Stimulated activated CD4-positive, alpha-beta T cell treated with anti-CD3 and anti-CD28 coated beads, Interleukin-4, amount 100 ng/mL, for 48 hours (primary cell): ENCODE measurements at places on chromosomes 12 and 14.

GRCh38 chr14:104706733-104707607 lies 17.1 kb upstream of the ADSS1 start:
- DNase-seq: no peak

DNA sequence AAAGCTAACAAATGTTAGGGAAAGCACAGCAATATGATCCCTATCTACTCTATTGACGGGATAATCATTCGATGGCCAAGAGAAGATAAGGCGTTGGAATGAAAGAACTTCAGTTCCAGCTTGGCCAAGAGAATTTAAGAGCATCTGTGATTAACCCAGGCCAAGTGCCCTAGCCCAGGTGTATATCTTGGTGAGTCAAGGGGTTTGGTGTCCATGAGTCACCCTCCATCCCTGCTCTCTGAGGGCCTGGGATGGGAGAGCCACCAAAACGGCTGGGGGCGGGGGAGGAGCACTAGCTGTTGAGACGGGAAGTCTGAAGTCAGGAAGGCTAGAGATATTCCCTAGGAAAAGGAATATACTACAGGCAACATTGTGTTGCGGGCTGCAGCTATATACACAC lies 13.0 kb downstream of the TBPL2 start:
- DNase-seq: no peak

GRCh38 chr12:92927055-92927435 lies 2.0 kb downstream of the EEA1 start:
- peak; percentile 36 for DNase-seq

DNA sequence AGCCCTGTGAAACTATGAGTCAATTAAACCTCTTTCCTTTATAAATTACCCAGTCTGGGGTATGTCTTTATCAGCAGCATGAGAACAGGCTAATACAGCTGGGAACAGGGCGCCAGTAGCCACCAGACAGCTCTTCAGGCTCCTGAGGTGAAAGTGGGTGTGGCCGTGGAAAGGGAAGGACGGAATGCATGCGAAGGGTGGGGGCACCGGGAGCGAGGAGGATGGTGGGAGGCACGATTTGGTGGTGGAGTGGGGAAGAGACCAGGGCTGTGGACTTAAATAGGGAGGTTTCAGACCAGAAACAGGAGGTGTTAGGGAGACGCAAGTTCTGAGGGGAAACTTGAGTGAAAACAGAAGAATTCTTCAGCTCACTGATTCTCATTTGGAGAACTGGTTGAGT lies 44.1 kb upstream of the CHST11 start:
- no peak for DNase-seq

DNA sequence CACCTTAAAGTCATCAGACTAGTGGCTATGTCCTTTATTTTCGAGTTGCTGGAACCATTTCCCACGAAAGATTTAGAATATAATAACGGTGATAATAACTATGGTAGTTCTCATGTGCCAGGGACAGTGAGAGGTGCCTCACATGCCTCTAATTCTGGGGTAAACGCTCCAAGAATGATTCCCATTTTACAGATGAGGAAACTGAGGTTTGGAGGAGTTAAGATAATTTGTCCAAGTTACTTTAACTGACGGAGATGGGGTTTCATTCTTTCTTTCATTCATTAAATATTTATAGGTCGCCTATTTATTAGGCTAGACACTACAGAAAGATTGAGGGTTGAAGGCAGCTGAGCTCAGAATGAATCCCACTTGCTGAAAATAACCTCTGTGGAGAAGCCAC lies 30.7 kb upstream of the FOS start:
- DNase-seq: no peak

DNA sequence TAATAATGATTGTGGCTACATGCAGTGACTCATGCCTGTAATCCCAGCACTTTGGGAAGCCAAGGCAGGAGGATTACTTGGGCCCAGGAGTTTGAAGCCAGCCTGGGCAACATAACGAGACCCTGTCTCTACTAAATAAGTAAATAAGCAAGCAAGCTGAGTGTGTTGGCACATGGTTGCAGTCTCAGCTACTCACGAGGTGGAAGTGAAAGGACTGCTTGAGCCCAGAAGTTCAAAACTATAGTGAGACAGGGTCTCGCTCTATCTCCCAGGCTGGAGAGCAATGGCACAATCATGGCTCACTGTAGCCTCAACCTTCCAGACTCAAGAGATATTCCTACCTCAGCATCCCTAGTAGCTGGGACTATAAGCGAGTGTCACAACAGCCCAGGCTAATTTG lies 64.7 kb downstream of the RPS6KA5 start:
- DNase-seq: no peak

DNA sequence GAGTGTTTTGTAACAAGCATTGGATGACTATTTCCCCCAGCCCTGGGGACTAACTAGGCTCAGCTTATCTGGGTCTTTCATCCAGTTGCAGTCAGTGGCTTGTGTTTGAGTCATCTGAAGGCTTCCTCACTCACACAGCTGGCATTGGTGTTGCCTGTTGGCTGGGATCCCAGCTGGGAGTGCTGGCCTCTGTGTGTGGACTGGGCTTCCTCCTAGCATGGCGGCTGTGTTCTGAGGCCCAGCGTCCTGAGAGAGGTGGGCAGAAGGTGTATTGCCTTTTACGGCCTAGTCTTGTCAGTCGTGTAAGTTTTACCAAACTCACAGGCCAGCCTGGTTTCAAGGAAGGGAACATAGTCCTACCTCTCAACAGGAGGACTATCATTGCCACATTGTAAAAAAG lies 28.3 kb upstream of the PPP2R5C start:
- no peak for DNase-seq

DNA sequence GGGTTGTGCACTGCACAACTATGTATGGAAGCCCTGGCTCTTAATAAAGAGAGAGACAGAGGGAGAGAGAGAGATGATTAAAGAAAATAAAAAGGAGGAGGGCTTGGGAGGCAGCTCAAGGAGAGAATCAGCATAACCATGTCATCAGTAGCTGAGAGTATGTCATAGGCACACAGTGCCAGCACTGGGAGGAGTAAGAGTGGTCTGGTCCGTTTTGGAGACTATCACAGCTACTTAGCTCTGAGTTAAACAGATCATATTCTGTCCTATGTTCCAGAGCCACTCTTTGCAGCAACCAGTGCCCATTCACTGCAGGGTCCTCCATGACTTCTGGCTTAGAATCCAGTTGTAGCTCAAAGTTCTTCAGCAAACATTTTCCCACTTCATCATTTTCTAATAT lies 59.0 kb downstream of the GTF2A1 start:
- no peak for DNase-seq

DNA sequence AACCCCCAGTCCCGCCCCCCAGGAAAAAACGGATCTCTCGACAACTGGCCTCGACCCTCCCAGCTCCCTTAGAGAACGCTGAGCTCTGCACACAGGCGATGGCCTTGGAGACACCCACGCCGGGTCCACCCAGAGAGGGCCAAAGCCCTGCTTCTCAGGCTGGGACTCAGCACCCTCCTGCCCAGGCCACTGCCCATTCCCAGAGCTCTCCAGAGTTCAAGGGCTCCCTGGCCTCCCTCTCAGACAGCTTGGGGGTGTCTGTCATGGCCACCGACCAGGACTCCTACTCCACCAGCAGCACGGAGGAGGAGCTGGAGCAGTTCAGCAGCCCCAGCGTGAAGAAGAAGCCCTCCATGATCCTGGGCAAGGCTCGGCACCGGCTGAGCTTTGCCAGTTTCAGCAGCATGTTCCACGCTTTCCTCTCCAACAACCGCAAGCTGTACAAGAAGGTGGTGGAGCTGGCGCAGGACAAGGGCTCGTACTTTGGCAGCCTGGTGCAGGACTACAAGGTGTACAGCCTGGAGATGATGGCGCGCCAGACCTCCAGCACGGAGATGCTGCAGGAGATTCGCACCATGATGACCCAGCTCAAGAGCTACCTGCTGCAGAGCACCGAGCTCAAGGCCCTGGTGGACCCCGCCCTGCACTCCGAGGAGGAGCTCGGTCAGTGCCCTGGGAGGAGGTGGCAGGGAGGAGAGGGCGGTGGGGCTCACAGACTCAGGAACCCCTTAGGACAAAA lies 95.8 kb downstream of the LGMN start:
- DNase-seq: no peak

DNA sequence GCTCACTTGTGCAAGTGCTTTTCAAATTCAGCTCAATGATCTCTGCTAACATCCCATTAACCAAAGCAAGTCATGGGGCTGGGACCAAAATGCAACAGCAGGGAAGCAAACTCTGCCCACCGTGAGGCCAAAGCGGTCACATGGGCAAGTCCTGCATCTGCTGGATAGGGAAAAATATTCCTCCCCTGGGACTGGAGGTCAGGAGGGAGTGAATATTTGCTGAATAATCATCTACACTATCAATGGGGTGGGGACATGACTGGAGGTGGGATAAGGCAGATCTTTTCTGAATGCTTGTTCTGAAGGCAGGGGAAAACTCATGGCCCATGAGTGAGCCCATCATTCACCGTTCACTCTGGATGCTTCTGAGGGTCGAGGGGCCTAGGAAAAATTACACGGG lies 45.1 kb upstream of the VRK1 start:
- DNase-seq: no peak

GRCh38 chr12:89752341-89752740 lies 43.7 kb upstream of the ATP2B1 start:
- DNase-seq: no peak

DNA sequence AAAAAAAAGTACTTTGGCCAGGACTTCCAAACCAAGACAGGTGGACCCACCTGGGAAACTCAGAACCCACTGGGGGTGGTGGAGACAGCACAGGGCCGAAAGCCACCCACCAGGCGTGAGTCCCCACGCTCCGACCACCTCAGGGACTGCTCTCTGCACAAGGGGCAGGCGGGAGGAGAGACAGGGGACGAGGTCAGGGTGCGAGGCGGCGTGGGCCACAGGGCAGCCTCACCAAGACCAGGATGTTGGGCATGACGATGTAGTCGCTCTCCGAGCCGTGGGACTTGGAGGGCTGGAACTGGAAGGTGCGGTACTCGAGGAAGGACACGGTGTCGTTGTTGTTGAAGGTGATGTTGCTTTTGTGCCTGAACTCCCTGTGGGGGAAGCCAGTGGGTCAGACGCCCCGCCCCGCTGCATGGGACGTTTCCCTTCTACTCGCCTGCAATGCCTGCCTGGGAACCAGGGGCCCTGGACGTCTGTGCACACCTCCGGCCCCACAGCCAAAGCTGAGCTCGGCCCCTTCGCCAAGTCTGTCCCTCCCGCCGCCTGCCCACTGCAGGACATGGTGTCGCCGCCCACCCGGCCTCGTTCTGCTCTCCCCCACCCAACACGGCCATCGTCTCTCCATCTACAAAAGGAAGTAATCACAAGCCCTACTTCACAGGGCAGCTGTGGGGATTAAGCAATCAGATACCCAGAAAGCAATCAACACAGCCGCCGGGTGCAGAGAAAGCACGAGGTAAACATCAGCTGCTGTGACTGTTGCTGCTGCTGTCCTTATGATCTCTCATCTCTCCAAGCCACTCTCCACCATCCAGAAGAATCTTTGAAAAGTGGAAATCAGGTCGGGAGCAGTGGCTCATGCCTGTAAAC lies 48.7 kb downstream of the SCARB1 start:
- no peak for DNase-seq

DNA sequence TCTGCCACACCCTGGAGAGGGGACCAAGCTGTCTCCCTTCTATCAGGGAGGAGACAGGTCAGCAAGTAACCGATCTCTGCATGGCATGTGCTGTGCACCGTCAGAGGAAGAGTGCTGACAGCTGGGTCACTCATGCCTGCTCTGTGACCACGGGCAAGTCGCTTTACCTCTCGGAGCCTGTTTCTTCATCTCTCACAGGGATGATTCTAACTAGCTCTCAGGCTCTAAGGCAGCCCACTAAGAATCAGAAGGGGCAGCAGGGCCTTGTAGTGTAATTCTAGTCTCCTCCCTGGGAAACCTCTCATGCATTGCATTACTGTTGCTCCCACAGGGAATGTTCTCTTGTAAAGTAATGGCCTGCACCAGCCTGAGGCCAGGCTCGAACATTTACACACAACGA lies 11.9 kb downstream of the CD9 start:
- no peak for DNase-seq

- no peak for DNase-seq
These were observed 2.4 kb downstream of the VRK1 start for GRCh38 chr14:96799489-96800054.

GRCh38 chr14:35406506-35407305 lies 2.2 kb upstream of the NFKBIA start:
- no peak for DNase-seq

- no peak for DNase-seq
These were observed 135.3 kb downstream of the BTG1 start for GRCh38 chr12:92010368-92010767.

DNA sequence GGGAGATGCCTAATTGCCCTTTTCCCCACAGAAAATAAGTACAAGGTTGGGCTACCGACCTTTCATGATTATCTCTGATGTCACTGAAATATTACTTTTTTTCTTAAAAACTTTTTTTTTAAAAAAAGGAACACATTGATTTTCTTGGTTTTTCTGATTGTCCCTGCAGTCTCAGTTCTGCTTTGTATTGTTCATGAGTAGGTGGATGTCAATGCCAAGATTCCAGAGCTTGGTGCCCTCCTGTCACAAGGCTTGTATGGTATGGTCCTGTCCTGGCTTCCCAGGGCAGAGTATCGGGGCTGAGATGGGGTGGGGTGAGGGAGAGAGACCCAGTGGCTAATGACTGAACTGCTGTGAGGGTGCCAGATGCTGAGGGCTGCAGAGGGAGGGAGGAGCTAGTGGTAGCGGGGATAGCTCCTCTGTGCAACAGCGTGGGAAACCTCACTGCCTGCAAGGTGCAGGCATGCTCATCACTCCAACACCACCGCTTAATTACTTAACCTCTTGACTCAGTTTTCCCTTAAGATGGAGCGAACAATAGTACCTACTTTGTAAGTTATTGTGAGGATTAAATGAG lies 4.4 kb upstream of the CTDSP2 start:
- DNase-seq: no peak

- no peak for DNase-seq
These were observed 55.5 kb upstream of the DYRK2 start for GRCh38 chr12:67593041-67593440.

GRCh38 chr14:56273155-56273554 lies 154.9 kb downstream of the PELI2 start:
- DNase-seq: no peak

DNA sequence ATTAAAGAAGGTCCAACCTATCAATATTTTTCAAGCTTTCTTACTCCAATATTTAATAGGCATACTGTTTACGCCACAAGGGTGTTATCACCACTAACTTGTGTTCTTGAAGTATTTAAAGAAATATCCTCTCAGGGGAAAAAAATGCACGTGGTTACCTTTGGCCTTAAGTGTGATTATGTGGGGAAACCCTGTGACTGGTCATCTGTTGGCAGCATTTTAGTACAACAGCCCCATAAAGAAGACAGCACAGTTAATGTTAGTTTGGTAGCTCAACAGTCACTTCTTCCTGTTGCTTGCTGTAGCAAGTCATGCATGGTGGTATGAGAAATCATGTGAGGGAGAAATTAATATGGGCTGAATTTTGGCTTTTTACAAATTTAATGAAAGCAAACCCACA lies 1021.5 kb upstream of the TMEM132C start:
- no peak for DNase-seq

GRCh38 chr12:10901427-10901826 lies 7.9 kb downstream of the TAS2R13 start:
- no peak for DNase-seq

- DNase-seq: no peak
These were observed 401.3 kb downstream of the DIO2 start for GRCh38 chr14:79809849-79810612.
